Nucleus accumbens (tissue), 56 donors: ENCODE measurements at places on chromosomes 5 and 9.

GRCh38 chr9:91546574-91546973 lies 122.9 kb upstream of the NFIL3 start:
- no peak for DNase-seq

- no peak for DNase-seq
Observed at GRCh38 chr5:2900360-2900759, 148.9 kb upstream of the IRX2 start.

DNA sequence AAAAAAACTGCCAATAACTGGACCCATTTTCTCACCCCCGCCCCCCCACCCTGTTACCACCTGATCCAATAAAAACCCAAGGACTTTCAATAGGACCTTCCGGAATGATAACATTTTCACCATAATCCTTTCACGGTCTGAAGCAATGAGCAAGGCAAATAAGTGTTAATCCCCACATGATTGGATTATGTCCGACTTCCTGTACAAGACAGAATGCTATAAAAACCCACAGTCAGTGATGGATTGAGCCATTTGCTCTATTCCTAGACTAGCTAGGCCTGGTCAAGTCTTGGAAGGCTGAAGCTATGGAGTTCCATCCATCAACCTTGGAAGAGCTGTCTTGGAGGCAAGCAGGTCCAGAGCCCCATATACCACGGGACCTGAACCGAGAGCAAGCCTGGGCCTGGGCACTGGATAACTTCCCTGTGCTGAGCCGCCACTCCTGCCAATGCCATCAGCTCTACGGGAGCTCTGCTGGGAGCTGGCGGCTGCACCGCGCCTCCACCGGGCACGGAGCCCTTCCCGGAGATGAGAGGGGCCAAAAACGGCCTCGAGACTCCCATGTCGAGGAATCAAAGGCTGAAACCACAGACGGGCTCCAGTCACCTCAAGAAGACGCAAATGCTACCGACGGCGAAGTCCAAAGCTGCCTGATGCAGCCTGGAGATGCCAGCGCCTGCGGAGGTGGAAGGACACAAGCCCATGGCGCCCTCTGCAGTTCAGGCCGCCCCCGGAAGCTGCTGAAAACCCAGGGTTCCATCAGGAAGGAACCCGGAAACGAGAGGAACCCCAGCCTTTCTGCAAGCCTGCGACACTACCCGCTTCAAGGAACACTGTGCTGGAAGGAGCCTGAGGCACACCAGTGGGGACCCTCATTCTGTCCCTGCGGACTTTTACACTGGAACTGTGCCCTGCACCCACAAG lies 69.2 kb downstream of the ANXA2R start:
- DNase-seq = no peak

- DNase-seq = no peak
Observed at GRCh38 chr5:135031813-135032694, 2.0 kb downstream of the PITX1 start.

- no peak for DNase-seq
Observed at GRCh38 chr9:93118863-93119702, 15.0 kb downstream of the NINJ1 start.

GRCh38 chr9:109708451-109708945 lies 71.5 kb upstream of the PALM2AKAP2 start:
- DNase-seq = no peak
